ENCODE measurements at places on chromosomes 11 and 22.

GRCh38 chr11:38582151-38582550 lies 1984.1 kb upstream of the RAG2 start:
- no peak for DNase-seq

DNA sequence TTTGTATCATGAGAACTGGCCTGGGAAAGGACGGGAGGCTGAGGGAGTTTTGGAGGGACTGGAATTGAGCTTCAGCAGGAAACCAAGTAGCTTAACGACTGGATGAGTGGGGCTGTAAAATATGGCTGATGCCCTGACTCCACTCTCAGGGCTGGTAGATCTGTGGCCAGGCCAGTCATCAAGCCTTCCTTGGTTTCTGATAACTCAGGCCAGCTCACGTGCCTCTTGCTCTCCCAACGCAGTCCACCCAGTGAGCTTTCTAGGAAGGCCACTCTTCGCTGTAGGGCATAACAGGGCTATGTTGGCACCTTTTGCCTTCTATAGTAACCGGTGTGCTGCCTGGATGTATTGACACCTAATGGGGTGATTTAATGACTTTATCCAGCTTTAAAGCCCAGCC lies 5.8 kb upstream of the MADD start:
- no peak for DNase-seq

- DNase-seq: no peak
Measured at GRCh38 chr11:67571443-67571842, 12.2 kb upstream of the GSTP1 start.

GRCh38 chr11:128544471-128545051 lies 42.8 kb downstream of the ETS1 start:
- DNase-seq: no peak

- DNase-seq: no peak
Measured at GRCh38 chr11:14529321-14529720, 9.1 kb upstream of the PSMA1 start.

- no peak for DNase-seq
Measured at GRCh38 chr22:32208681-32209080, 3.8 kb upstream of the RFPL2 start.

GRCh38 chr11:67372993-67373647 lies at the start of gene CLCF1:
CLCF1 (minus strand) TSS chr11:67373598; CDS start chr11:67373539, 59 bp downstream.
- peak; percentile 67 for DNase-seq

DNA sequence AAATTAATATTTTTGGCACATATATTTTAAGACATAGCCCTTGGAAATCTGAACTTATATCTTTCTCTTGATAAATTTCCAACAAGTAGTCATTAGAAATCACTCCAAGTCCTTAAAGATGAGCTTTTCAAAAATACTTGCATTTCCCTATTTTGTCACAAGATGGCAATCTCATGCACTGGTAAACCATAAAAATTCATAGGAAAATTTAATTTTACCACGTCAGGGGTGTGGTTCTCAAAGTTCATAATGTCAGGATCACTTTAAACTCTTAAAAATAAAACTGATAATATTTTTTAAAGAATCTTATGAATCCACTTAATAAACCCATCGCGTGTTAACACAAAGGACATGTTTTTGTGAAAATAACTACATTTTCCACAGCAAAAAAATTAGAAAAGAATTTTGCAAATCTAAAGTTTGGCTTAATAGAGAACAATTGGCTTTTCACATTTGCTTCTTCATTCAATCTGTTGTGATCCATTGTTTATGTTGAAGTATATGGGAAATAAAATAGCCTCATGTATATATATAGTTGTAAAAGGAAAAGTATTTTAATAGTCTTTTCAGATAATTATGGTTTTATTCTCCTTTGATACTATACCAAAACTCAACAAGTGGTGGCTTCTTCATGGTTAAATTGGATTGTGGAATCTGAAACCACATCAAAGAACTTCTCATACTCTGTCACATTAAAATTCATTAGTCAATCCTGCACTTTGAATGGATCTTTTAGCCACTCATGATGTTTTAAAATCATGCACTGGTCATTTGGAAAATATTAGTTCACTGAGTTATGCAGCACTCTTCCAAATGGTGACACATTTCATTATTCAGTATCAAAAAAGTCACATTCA lies 169.1 kb downstream of the CADM1 start:
- DNase-seq: peak; percentile 47

- no peak for DNase-seq
Measured at GRCh38 chr11:125372088-125372487, 124.0 kb downstream of the FEZ1 start.

GRCh38 chr11:94558468-94558867 lies 8.7 kb upstream of the PIWIL4 start:
- DNase-seq: no peak

- DNase-seq: no peak
Measured at GRCh38 chr22:29012101-29012433, 49.6 kb downstream of the C22orf31 start.

DNA sequence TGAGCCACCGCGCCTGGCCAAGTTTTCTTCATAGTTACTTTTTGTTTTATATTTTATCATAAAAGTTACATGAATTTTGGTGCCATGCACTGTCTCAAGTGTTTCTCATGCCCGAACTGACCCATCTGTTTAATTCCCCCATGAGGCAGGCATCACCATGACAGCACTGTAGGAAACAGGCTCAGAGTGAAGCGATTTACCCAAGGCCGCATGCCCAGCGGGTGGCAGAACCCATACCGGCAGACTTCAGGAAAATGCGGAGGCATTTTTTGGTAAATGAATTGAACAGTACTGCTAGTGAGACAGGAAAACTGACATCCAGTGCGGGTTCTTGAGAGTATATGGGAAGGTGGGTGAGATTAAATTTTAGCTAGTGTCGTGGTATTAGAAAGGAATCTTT lies 19.0 kb downstream of the CECR2 start:
- DNase-seq: no peak

GRCh38 chr11:83540112-83540675 lies 254.0 kb upstream of the CCDC90B start:
- DNase-seq: no peak

- DNase-seq: no peak
Measured at GRCh38 chr11:64792482-64792881, 10.5 kb downstream of the MAP4K2 start.

GRCh38 chr22:28594797-28595462 lies 84.7 kb downstream of the TTC28 start:
- DNase-seq: peak; percentile 78

DNA sequence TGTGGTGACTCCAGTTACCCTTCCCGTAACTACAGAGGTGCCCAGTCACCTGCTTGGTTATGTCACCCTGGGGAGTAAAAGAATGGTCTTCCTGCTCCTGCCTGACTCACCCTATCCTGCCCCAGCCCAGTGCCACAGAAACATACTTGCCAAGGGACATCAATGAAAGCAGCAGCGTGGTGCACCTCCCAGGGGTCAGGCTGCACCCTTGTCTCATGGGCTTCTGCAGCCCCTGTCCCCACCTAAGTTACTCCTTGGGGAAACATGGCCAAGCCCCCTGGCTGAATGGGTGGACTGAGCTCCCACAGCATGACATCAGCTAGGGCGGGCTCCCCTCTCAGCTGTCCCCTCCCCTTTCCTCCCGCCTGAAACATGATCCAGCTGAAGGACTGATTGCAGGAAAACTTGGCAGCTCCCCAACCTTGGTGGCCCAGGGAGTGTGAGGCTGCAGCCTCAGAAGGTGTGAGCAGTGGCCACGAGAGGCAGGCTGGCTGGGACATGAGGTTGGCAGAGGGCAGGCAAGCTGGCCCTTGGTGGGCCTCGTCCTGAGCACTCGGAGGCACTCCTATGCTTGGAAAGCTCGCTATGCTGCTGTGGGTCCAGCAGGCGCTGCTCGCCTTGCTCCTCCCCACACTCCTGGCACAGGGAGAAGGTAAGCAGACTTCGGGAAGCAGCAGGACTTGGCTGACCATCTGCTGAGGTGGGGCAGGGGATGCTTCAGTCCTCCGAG lies at the start of gene HTR3A:
Gene HTR3A, plus strand, starts transcription at position 368 of the 730 bp plus-strand sequence. Its CDS starts 218 bp downstream, at position 586.
- DNase-seq: peak; percentile 23

GRCh38 chr11:115924744-115925567 lies 420.7 kb upstream of the CADM1 start:
- no peak for DNase-seq

- DNase-seq: no peak
Measured at GRCh38 chr11:97430877-97431276, 1041.1 kb downstream of the JRKL start.

DNA sequence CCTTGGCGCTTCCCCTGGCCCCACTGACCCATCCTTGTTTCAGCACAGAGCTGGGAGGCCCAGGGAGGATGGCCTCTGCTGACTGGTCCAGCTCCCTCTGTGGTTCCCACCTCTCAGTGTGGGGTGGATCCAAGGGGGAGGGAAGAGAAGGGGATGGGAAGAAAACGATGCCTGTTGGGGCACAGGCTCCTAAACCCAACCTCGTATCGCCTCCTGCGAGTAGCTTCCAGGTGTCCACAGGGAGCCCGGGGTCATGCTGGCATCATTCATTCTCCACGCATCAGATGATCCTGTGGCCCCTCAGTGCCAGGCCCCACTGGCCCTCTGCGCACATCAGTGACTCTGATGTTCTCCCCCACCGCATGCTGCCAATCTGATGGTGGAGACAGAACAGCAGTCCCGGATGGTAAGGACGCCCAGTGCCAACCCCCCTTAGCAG lies 5.1 kb downstream of the MYEOV start:
- DNase-seq: peak; percentile 25

GRCh38 chr11:27926486-27926885 lies 181.5 kb downstream of the KIF18A start:
- no peak for DNase-seq

- DNase-seq: no peak
Measured at GRCh38 chr11:22065472-22065871, 127.4 kb upstream of the ANO5 start.

GRCh38 chr11:48004456-48004855 lies 24.1 kb downstream of the PTPRJ start:
- DNase-seq: no peak

DNA sequence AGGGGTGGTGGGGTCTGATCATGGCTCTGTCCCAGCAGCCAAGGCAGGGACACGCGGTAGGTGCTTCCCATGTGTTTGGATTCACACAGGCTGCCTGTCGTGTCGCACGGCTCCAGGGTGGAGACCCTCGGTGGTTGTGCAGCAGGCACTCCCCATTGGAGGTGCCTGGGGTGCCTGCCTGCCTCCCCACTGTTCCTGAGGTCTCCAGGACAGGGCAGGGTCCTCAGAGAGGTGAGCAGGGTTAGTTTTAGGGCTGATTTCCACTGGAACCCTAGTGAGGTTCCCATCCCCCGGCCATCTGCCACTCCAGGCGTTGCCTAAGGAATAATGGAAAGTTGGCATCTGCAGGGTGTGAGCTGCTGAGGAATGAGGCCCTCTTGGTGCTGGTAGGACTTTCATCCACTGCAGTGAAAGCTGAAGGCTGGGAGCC lies 32.3 kb downstream of the OSBPL5 start:
- DNase-seq: no peak

GRCh38 chr11:113167599-113167998 lies 146.8 kb upstream of the TTC12 start:
- DNase-seq: no peak

GRCh38 chr22:33971561-33971961 lies 51.3 kb upstream of the LARGE1 start:
- DNase-seq: no peak

DNA sequence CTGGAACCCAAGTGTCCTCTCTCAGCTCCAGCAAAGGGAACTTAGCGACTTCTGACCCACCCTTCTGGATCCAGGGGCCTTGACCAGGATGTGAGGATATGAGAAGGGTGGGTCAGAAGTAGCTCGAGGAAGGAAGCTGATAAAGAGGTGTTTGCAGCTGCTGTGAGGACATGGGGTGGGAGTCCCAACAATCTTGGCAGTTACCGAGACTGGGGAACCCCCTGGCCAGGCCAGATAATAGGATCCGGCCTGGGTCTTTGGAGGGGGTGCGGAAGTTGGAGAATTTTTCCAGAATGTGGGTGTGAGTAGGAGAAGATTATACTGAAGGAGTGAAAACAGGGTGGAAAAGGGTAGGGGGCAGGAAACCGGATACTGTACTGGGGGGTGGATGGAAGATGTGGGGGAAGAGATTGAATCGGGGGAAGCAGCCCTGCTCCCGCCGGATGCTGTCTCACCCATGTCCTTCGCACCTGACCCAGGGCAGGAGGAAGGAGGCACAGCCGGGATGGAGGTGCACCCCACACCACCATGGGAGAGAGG lies 2.8 kb upstream of the MCAM start:
- no peak for DNase-seq

DNA sequence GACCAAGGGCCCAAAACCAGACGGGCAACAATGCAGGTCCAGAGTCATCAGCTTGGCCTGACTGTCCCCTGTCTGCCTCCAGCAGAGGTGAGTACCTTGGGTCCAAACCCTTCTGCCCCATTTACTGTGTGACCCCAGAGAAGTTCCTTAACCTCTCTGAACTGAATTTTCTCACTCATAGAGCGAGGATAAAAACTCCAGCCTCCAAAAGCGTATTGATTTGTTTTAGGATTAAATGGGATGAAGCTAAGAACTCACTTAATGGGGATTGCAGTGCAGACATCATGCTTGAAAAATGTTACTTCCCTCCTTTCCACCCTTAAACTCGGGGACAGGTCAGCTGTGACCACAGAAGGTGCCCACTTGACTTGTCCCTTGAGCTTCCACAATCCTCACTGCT lies 22.6 kb downstream of the IGLL1 start:
- no peak for DNase-seq

DNA sequence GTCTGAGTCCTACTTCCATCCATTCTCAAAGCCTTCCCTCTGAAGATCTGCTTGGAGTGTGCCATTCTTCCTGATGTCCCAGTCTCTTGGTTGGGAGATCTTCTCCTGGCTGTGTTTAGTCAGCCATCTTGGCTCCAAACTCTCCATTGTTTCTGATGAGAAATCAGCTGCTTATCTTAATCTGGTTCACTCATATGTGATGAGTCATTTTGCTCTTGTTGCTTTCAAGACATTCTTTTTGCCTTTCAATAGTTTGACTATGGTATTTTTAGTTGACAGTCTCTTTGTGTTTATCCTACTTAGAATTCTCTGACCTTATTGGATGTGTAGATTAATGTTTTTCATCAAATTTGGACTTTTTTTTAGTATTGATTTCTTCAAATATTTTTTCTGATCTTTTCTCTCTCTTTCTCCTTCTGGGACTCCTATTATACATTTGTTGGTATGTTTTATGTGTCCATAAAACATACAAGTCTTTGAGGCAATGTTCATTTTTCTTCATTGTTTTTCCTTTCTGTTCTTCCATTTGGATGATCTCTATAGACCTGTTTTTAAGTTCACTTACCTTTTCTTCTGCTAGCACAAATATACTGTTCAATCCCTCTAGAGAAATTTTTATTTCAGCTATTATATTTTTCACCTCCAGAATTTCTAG lies 77.2 kb upstream of the CLPB start:
- DNase-seq: no peak

DNA sequence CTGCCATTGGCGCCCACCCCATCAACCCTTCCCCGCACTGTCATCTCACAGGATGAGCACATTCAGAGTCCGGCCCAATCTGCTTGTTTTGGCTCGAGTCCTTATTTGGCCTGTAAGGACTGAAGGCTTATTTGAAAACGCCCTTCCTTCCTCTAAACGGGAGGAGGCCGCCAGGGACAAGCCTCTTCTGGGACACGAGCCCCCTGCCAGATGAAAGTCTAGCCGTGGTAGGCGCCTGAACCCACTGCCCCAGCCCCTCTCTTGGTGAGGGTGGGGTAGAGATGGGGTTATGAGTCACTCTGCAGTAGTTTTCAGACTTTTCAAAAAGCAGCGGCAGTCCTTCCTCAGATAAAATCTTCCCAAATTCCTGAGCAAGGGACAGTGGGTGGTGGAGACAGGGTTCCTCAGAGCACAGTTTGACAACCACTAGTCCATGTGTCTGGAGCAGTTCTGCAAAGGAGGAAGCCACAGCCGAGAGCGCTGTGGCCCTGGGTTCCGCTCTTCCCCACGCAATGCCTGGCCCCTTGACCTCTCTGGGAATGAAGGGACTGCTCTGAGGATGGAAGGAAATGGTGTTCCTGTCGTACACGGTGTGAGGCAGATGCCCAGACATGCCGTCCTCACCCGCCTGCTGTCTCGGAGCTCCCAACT lies 57.0 kb downstream of the MYH9 start:
- peak; percentile 88 for DNase-seq
